AG10803 (cell line): ENCODE measurements at places on chromosomes 11 and 22.

DNA sequence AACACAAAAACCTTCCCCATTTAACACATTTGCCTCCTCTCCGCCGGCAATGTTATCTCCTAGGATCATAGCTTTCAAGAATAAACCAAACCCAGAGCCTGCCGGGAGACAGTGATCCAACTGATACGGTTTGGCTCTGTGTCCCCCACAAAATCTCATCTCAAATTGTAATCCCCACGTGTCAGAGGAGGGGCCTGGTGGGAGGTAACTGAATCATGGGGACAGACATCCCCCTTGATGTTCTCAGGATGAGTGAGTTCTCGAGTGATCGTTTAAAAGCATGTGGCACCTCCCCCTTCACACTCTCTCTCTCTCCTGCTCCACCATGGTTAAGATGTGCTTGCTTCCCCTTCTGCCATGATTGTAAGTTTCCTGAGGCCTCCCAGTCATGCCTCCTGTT lies 33.3 kb downstream of the RBFOX2 start:
- DNase-seq: no peak

DNA sequence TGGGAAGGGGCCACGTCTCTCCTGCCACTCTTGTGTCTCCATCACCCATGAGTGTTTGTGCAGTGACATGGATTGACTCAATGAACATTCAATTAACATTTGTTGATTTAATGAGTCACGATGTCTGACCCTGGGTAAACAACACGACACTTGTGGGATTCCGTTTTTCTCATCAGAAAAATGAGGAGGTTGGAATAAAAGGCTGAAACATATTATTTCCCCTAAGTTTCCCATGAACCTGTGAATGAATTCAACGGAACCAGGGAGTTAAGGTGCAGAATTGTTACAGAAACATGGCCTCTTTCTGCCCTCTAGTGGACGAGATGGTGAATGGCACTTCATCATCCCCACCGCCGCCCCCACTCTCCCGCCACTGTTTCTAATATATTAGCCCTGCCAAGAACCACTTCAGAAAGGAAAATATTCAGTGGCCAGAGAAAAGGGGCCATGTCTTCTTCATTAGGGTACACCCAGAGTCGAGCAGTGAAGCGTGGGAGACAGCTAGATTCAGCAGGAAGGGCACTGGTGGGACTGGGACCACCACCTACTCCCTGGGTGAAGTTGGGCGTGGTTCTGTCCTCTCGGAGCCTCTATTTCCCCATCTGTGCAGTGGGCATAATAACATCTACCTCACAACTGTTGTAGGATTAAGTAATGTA lies 46.3 kb upstream of the SYT13 start:
- DNase-seq: peak; percentile 23

DNA sequence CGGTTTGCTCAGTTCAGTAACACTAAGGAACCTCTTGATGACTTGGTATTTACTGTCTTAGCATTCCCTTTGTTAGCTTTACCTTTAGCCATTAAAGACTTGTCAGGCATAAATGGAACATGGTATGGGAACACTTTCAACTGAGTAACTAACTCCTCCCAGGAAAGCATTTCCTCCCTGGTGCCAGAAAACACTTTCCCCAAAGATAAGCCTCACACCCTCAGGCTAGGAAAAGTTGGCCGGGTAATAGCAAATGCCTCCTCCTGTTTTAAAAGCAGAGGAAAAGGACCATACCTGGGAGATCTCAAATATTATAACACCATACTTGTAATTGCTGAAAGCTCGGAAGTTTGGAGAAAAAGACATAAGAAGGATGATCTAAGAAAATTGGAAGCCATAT lies 12.0 kb downstream of the KCNJ11 start:
- DNase-seq: no peak

DNA sequence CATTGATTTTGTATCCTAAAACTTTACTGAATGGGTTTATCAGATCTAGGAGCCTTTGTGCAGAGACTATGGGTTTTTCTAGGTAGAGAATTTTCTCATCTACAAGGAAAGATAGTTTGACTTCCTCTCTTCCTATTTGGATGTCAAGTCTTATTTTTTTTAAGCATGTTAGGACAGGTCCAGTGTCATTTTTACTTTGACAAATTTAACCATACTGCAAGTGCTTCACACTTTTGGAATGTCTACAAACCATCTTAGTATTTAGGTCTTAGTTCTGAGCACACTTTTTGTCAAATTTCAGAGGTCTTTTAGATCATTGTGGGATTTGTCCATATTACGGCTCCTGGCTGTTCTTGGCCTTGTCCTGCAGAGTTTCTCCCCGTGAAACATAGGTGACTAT lies 715.2 kb upstream of the RAG2 start:
- no peak for DNase-seq

DNA sequence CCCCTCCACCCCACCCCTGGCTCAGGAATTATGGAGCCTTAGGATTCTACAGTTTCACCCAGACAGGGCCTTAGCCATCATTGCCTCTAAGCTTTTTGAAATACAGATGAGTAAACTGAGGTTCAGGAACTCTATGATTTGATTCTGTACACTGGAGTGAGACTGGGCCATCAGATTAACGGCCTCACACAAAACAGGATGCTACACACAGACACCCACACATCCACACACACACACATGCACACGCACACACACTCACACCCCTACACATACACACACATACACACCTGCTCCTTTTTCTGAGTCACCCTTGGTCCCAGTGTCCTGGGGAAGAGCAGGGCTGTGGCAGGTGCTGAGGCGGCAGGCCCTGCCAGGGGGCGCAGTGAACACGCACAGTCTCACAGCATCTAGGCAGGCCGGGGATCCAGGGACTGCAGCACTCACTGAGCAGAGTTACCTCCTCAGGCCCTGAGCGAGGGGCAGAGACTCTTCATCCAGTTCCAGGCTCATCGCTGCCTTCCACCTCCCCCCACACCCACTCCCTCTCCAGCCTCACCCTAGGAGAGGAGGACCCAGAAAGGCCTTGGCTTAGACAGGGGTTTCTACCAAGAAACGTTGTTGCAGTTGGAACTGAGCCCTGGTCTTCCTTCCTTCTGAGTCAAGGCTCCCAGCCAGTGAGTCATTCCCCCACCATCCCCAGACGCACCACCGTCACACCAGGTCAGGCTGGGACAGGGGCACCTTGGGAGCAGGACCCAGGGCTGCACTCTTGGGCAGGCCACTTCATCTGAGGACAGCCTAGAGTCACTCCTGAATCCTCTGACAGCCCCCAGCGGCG lies 89.8 kb upstream of the PARVA start:
- DNase-seq: peak; percentile 97
